ENCODE measurements at places on chromosomes 1 and 21.
A peak's percentile ranks its signal among the peaks of the same experiment; 100 is the strongest.

GRCh38 chr21:29025328-29025713, 853 bp downstream of the USP16 start:
- no peak for DNase-seq

- DNase-seq, result peak; percentile 43
These were observed 1.1 kb downstream of the PIK3CD start for GRCh38 chr1:9652379-9653209.

DNA sequence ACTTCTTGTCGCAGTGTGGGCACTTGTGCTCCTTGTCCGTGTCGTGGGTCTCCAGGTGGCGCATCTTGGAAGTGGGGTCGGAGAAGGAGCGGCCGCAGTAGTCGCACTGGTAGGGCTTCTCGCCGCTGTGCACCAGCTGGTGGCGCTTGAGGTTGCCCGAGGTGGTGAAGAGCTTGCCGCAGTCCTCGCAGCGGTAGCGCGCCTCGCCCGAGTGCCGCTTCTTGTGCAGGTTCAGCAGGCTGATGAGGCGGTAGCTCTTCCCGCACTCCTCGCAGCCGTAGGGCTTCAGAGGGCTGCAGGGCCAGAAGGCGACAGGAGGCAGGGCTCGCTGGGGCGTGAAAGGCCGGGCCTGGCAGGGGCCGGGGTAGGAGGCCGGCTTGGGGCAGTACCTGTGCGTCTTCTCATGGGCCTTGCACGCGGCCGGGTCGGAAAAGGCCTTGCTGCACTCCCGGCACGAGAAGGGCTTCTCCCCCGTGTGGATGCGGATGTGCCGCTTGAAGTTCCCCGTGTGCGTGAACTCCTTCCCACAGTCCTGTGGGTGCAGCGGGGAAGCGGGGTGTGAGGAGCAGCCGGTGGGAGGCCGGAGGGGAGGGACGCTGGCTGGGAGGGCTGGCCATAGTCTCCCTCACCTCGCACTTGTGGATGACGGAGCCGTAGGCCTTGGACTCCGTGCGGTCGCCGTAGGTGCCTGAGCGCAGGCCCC, 31.4 kb downstream of the ZBTB17 start:
- DNase-seq, result no peak

GRCh38 chr1:54738244-54738643, 22.6 kb downstream of the TTC4 start:
- no peak for DNase-seq

DNA sequence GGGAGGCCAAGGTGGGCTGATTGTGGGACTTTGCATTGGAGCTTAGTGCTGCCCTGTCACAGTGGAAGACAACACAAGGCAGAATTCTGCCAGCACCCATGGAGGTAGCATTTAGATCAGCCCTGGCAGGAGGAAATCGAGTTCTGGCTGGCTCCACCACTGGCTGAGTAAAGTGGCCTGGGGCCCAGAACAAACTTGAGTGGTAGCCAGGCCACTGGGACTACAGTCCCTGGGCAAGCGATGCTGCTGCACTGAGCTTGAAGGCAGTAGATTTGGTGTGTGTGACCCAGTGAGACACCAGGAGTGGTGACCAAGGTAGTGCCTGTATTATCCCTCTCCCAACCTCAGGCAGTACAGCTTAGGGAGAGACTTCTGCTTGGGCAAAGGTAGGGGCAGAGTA, 22.5 kb upstream of the UHMK1 start:
- no peak for DNase-seq

DNA sequence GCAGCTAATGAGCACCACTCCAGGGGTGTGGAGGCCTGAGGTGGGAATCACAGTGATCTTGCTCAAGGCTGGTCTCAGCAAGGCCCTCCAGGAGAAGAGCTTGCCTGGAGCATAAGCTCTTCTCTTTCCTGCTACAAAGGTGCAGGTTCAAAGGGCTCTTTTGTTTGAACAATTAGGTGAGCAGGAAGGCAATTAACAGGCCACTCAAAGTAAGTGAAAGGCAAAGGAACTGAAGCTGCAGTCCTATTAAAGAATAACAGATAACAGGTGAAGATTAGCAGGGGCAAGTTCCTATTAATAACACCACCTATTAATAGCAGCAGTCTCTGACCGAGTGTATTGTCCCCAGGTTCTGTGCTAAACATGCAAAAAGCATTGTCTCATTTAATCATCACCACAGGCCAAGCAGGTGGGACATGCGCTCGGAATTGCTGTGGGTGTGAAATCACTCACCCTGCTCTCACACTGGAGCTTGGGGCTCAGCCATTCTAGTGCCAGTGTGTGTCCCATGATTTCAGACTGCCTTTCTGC, 113.8 kb downstream of the RHOU start:
- no peak for DNase-seq

DNA sequence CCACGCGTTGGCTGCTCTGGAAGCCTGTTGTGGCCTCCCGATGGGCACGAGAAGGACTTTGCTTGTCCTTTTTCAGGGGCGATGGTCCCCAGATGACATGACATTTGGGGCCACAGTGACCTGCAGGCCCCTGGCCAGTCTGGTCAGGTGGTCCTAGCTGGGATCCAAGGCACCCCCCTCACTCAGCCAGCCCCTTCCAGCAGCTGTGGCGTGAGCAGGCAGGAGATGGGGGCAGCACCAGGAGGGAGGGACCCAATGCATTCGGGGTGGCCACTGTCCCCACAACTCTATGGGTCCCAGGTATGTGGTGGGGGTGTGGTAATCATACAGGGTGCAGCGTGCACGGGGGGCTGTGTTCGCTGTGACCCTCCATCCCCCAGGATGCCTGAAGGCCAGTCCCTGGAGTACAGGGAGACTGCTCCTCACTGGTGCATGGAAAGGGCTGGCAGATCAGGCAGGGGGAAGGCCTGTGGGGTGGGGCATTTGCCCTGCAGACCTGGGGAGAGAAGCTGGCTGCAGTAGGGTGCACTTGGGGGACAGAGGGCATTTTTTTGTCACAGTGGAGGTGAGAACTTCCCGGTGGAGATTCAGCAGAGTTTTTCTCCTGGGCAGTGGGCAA, 31.7 kb downstream of the WNT3A start:
- DNase-seq, result no peak

DNA sequence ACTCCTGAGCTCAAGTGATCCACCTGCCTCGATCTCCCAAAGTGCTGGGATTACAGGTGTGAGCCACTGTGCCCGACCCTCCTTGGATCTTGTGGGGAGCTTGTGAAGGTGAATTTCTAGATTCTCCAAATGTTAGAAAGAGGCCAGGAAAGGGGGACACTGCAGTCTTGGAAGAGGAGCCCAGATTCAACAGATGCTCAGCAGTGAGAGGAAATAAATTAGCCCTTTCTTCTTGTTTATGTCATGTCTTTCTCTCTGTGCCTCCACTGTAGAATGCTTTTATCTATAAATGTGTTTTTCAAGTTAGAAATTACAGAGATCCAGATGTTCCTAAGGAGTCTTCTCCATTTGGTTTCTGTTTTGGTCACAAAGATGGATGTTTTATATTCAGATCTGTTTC, 346.6 kb upstream of the KAZN start:
- DNase-seq, result no peak

DNA sequence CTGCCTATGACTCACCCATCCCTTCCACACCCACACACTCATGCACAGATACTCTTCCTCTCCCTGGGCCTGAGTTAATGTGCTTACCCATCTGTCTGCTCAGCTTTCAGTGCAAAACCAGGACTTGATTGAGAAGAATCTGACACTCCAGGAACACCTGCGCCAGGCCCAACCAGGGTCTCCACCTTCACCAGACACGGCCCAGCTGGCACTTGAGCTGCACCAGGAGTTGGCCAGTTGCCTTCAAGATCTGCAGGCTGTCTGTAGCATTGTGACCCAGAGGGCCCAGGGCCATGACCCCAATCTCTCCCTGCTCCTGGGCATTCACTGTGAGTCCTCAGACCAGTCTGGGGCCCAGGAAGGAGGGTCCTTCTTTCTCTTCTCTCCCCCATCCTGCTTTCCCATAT, 3.5 kb upstream of the SH3BGRL3 start:
- no peak for DNase-seq

GRCh38 chr1:226708342-226708780, 30.7 kb downstream of the ITPKB start:
- no peak for DNase-seq

- no peak for DNase-seq
These were observed 9.2 kb downstream of the POU2F1 start for GRCh38 chr1:167229719-167230385.

DNA sequence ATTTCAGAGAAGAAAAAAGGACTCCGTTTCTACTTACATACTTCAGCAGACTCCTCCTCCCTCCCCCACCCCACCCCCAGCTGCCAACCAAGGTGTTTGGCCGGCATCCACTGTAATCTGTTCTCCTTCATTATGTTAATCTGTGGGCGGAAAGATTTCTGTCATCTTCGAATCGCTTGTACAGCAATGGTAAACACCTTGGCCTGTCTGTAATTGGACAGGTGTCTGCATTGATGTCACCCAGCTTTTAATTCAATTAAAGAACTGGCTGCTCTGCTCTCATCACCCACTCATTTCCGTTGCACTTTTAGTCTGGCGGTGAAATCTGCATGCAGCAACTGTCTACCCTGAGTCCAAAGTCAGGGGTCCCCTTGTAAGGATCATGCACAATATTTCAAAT, 368.6 kb downstream of the USH2A start:
- DNase-seq, result no peak

DNA sequence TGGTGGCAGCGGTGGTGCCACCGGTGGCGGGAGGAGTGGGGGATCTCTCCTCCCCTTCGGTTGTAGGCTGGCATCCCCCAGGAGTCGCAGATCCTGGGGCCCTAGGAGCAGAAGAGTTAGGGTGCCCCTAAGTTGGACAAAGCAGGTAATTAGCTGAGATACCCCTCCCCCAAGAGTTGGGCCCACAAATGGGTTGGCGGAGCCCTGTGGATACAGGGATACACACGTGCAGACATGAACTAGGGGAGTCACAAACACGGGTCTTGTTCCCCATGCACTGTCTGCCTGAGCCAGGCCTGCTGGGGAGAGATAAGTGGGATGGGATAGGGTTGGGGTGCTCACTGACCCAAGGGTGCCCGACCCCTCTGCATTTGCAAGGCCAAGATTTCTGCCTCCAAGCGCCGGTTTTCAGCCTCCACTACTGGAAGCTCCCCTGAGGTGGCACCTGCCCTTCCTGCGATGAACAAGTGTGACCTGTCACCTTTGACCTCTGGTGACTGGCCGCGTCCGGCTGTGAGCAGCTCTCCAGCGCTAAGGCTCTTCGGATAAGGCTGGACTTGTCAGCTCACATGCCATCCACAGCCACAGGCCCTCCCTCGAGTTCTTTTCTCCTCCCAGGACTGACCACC, 1.8 kb downstream of the CCDC17 start:
- no peak for DNase-seq

DNA sequence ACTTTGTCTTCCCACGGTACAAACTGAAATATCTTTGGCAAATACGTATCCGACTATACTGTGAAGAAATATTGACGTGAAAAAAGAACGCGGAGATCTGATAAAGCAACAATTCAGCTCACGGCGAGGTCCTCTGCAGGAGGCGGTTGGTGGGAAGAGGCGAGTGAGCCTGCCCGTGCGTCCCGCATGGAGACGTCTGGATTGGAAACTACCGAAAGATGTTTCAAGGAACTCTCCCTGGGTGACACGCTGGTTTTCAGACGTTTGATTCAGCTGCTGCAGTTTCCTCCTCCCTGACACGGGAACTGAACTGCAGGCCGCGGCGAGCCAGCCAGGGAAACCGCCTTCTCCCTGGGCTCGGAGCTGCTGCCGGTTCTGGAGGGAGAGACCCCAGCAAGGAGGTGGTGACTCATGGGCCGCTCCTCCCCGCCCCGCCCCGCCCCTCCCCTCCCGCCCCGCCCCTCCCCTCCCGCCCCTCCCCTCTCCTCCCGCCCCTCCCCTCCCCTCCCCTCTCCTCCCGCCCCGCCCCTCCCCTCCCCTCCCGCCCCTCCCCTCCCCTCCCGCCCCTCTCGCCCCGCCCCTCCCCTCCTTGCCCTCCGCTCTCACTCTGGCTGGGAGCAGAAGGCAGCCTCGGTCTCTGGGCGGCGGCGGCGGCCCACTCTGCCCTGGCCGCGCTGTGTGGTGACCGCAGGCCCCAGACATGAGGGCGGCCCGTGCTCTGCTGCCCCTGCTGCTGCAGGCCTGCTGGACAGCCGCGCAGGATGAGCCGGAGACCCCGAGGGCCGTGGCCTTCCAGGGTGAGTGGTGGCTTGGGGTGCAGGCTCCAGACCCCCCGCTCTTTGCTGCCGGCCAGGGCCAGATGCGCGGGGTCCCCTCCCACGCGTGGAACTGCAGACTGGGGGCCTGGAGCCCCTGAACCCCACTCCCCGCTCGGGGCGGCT, at the start of gene COL6A1:
COL6A1 (plus strand) TSS at position 620 of the 941 bp plus-strand sequence; CDS start at position 701, 81 bp downstream.
- peak; percentile 46 for DNase-seq

- DNase-seq, result no peak
These were observed 404.8 kb downstream of the HLX start for GRCh38 chr1:221284028-221284427.

- DNase-seq, result no peak
These were observed 125.0 kb upstream of the KCNK2 start for GRCh38 chr1:214957330-214958137.

GRCh38 chr1:29779146-29779545, 542.8 kb downstream of the PTPRU start:
- DNase-seq, result no peak

- DNase-seq, result no peak
These were observed 188.9 kb downstream of the RHOU start for GRCh38 chr1:228923973-228924686.

- no peak for DNase-seq
These were observed 930 bp downstream of the ARHGEF10L start for GRCh38 chr1:17540255-17541001.
